ENCODE measurements at places on chromosomes 12 and 14.

DNA sequence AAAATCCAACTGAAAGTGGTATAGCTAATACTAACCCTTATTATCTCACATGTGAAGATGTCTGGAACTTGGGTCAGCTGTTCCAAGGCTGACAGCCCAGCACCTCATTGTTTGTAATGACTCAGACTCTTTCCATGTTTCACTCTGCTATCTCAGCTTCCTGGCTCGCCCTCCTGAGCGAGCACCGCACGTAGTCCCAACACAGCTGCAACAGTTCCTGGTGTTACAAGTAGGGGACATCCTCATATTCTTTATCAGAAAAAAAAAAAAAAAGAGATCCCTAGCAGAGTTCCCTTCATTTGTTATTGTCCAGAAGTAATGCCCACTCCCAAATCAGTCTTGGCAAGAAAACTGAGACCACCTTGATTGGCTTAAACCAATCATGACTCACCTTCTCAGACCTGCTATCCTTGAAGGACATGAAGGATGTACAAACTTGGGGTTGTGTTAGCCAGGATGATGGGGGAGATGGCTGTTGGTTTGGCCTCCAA is 92.5 kb downstream of the ADCK1 start:
- no peak for DNase-seq

DNA sequence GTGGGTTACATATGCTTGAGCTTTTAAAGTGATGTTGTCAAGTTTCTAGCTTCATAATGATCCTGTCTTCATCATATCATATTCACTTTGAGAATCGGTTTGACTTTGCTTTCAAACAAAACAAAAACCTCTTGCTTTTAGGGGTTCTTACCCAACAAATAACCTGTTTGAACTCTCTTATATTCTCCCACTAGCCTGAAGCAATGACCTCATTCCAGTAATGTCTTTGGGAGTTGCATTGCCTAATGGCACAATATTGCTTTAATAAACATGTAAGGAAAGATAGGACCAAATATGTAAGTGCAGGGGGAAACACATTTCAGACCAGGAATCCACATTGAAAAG is 27.7 kb downstream of the WBP11 start:
- DNase-seq: no peak

- no peak for DNase-seq
Measured at GRCh38 chr12:20376984-20377383, 8.6 kb downstream of the PDE3A start.

DNA sequence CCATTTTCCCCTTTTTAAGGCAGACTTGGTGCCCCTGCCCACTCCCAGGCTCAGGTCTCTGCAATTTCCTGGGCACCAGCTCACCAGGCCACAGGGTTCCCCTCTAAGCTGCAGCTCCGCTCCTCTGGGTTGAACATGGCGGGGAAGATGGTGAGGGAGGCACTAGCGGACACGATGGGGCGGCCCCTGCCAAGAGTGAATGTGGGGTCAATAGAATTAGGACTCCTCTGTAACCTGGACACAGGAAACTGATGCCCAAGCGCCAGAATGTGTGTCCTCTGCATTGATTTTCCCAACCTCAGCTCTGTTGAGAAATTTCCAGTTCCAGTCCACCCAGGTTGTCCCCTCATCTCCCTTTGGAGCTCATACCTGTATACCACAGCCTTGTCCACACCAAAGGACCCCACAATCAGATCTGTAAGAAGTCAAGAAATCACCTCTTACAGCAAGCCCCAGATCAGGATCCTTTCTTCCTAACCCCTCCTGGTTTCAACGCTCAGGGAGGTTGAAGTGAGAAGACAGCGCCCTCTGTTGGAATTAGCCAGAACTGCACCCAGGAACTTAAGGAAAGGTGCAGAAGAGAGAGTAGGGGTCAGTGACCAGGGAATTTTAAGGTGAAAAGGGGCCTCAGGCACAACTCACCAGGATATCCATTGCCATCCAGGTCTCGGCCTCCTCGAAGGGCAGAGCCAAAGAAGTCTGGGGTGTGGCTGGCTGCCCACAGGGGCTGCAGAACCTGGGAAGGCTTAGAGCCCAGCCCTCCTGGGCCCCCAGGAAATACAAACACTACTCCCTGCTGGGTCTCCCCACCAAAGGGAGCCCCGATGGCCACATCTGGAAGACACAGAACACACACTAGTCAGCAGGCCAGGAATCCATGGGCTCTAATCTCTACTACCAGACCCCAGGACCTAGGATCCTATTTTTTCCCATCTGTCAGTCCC is 14.7 kb downstream of the ITGA5 start:
- DNase-seq: peak; percentile 58
